ENCODE measurements at places on chromosomes 1 and 21. TPM values are rescaled to one million over a fixed set of nuclear protein-coding genes. Genes with fewer than 3 reads are reported as not detected.

DNA sequence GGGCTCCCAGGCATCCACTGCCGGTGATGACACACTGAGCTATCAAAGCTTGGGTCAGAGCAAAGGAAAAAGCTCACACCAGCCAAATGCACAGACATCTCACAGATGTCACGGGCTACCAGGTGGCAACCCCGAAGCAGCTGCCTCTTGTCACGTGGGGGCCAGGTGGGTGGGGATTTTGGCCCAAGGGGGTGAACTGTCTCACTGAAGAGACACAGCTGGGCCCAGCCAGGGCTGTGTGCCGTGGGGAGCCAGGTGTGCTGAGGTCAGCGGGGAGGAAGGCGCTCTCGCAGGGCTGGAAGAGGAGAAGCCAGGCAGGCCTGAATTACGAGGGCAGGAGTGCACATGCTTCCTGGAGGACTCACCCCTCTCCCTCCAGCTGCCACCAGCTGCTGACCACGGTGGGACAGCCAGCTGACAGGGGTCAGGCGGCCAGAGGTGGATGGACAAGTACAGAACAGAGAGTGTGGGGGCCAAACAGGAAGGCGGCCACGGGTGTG is 32.4 kb downstream of the KCNN3 start:
- no peak for DNase-seq

- DNase-seq, result peak; percentile 21
Measured at GRCh38 chr1:31523012-31523411, 53.3 kb upstream of the TINAGL1 start.

The AK4 gene
- 59.9 TPM for total RNA-seq

DNA sequence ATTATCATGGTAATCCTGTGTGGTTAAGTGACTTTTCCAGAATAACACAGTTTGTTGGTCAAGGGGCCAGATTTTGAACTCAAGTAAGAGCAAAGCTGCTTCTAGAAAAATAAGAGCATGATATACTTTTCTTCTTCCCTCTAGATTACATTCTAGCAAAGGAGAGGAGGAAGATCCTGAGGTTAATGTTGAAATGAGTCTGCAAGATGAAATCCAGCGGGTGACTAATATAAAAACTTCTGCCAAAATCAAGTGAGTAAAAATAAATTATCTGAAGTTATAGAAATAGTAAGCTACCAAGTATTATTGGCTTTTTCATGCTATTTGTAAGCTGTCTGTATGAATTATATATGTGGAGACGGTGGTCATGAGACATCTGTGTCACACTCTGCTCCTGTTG is 12.8 kb downstream of the WDR3 start:
- no peak for DNase-seq

DNA sequence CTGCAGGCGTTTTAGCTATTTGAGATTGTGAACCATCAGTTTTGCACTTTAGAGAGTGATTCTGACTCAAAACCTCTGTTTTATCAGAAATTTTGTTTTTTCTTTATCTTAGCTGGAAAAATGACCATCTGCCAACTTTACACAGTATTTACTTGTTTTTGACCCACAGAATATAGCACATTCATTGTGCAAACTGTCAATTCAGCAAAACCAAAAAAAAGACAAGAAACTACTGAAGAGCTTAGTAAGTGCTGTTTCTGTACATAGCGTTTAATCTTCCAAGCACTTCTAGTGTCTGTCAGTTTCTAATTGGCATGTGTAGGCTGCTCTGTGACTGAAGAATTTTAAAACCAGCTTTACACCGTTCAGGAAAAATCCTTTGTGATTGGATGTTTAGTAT is 76.0 kb upstream of the VANGL1 start:
- no peak for DNase-seq

DNA sequence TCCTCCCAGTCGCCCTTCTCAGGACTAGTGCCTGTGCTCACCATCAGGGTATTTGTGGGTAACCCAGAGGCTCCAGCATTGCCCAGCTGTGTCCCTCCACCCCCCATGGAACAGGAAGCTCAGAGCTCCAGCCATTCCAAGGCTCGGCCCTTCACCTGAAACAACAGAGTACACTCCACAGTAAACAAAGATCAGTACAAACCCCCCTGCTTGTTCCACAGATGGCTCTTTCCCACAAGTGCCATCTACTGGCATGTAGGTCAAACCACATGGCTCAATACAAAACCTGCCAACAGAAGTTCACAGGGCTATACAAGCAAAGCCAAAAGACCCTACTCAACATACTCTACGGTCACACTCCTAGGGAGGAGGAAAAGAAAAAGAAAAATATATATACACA is 258.7 kb downstream of the AGBL4 start:
- DNase-seq, result no peak

DNA sequence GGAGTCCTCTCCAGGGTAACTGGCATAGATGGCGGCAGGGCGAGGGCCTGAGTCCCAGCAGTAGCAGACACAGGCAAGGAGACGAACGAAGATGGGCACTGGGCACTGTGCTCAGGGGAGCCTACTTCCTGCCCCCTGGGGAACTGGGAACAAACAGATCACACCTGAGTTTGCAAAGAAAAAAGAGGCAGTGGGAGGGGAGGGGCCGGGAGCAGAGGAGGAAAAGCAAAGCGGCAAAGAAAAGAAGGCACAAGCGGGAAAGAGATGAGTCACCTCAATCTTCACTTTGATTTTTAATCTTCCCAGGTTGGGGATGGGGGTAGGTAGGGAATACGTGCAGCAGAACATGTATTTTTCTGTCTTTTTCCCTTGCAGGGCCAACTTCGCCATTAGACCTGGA is 44.0 kb downstream of the ZSCAN20 start:
- DNase-seq, result no peak

DNA sequence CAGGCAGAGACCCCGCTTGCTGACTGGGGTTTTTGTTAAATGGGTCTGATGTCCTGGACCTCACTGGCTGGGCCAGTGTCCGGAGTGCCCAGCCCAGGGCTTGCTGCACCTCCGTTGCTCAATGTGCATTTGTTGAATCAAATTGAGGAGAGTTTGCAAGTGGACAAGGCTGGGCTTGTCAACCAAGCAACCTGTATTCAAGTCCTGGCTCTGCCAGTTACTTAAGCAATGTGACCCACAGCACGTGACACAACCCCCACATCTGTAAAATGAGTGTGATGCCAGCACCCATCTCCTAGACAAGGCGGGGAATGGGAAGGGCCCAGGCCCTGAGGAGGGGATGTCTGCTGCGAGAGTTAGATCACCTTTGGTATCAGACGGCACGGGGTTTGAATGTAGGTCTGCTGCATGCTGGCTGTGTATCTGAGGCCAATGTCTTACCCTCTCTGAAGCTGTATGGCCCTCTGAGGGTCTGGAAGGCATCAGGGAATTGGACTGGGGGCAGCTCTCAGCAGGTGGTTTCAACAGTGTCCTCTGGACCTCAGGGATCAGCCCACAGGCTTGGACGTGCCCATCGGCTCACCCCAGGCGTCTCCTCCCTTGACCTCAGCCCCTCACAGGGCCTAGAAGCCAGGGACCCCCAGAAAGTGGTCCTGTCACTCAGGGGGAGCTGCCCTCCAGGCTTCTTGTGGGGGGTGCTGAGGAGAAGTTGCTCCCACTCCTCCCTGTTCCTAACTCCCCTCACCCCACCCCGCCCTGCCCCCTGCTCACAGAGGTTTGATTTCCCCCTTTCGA is 51.0 kb upstream of the RUNX3 start:
- DNase-seq, result no peak

GRCh38 chr21:41953831-41954653 is at the start of gene C2CD2:
C2CD2 (minus strand) TSS chr21:41954018; CDS start chr21:41953648, 370 bp downstream.
- peak; percentile 74 for DNase-seq

The KRTAP19-4 gene
- not detected for total RNA-seq
